GM12892 (cell line): ENCODE measurements at places on chromosomes 12 and 14.

GRCh38 chr12:3269594-3269993, 192.4 kb downstream of the TSPAN9 start:
- no peak for DNase-seq

DNA sequence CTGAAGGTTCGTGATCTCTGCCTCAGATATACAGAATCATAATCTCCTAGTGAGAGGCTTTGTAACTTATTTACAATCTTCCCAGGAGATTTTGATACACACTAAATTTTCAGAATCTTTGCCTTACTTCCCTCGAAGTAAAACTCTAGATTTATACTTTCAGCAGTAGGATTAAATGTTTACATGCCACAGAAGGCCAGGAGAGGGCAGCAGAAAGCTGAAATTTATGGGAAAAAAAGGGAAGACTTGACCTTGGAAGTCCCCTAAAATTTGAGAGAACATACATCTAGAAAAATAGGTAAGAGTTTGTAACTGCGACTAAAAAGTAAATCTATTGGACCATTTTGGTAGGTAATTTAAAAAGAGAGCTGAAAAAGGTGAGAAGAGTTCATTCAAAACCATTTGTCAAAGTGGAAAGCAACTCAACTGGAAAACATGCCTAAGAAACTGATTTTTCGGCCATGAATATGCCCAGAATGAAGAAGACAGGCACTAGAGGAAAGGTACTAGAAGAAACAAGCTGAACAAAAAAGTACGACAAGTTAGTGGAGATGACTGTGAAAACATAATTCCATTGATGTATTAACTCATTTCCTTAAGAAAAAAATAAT, 242.0 kb upstream of the MDGA2 start:
- DNase-seq = no peak

DNA sequence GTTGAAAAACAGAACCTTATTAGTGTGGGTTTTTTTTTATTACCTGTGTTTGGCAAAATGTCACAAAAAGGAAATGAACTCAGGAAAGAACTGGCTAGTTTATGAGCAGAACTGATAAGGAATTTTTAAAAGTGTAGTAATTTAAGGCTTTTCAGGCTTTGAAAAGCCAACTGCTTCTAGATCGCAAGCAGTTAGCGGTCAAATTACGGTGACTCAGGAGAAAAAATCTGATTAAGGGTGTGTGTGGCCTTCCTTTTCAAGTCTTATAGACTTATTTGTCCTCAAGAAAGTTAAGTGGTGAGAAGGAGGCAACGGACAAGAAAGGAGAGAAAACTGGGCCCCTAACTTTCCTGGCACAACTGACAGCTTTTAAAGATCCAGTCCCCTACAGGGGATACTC, 33.4 kb downstream of the PDZRN4 start:
- DNase-seq = no peak

DNA sequence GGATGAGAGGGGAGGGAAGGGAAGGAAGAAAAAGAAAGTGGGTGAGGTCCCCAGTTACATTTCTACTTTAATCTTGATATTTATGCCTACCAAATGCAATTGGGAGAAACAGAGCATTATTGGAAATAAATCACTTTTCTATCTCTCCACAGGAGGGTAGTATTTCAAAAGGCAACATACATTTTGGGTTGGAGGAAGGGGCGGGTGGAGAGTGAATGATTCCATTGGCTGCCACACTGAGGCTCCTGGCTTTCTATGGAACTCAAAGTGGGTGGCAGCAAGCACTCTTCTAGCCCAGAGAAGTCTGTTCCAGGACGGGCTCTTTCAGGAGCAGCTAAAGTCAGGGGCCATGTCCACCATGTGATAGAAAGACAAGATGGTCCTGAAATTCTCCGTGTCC, 441.3 kb downstream of the DAD1 start:
- DNase-seq = no peak

- no peak for DNase-seq
Measured at GRCh38 chr14:97444248-97444647, 647.1 kb downstream of the VRK1 start.

- DNase-seq = no peak
Measured at GRCh38 chr14:68878908-68879307, 86.0 kb upstream of the ZFP36L1 start.

GRCh38 chr12:85985996-85986395, 111.9 kb downstream of the NTS start:
- no peak for DNase-seq

DNA sequence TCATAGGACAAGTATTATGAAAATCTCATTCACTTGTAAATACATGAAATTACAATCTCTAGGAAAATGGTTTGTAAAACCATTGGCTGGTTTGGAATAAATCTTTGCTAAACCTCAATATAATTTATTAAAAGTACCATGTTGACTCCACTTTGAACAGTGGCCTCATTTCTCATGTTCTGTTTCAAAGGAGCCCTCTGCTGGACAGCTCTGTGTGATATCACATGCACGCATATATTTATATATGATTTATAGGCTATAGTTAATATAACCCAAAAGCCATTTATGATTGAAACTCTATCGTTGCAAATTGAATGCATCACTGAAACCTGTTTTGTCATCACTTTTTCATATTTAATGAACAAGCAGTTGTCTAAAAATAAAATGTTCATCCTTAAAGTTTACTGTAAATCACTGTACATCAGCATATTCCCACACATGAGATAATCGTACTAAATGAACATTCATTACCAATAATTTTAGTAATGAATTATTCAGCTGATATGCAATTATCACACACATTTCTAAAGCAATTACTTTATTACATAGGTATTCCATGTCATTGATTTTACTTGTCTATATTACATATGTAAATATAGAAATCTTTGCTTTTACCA, 493.8 kb downstream of the NPAS3 start:
- DNase-seq = no peak

DNA sequence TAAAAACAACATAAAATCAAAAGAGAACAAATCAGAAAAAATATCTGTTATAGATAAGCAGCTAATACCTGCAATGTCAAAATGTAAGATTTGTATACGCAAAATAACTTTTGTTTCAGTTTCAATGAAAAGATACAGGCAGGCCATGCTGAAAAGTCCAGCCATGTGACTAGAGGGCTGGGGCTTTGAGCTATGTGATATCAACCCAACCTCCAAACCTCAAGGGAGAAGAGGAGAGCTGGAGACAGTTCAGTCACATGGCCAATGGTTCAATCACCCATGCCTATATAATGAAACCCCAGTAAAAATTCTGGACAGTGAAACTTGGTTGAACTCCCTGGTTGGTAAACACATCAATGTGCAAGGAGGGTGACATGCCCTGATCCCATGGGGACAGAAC, 5.3 kb downstream of the COX16 start:
- DNase-seq = no peak

DNA sequence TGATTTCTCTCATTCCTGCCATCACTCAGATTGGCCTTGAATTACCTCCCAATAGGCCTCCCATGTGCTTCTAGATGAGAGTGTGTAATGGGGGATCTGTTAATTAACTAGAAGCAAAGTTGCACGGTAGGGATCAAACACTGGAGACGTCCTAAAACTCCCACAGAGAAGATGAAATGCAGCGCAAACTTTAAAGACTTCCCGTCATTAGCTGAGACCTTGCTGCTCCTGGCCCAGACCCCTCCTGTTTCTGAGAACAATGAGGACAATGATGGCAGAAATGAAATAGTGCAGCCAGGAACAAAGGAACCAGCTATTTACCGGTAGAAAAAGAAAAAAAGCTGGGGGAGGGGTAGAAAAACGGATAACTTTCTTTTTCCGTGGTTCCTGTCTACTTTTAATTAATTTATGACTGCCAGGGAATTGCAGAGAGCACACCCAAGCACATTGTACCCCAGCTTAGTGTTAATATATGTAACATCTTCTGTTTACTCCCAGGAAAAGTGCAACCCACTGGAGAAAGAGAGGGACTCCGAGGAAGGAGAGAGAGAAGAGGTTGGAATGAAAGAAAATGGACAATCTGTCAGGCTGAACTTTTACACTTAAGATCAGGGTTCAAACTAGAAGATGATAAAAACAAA, 280.7 kb upstream of the SOX5 start:
- DNase-seq = no peak

DNA sequence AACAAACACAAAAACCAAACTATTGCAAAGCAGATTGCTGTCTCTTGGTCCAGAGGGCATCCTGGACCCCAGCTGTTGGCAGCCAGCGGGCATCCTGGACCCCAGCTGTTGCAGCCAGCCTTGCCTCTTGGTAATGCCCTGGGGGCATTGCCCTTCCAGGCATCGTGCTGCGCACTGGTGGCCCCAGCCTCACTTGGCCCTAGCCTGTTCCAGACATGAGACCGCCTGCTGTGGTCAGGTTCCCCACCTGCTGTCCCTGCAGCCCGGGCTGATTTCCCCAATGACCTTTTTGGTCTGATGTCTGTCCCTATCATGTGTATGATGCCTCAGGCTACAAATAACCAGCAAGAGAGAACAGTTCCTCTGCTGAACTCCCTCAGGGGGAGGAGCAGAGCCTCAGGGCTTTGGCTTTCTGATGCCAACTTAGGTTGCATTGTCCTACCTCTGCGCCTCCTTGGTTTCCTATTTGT, 20.8 kb downstream of the MLXIP start:
- no peak for DNase-seq

DNA sequence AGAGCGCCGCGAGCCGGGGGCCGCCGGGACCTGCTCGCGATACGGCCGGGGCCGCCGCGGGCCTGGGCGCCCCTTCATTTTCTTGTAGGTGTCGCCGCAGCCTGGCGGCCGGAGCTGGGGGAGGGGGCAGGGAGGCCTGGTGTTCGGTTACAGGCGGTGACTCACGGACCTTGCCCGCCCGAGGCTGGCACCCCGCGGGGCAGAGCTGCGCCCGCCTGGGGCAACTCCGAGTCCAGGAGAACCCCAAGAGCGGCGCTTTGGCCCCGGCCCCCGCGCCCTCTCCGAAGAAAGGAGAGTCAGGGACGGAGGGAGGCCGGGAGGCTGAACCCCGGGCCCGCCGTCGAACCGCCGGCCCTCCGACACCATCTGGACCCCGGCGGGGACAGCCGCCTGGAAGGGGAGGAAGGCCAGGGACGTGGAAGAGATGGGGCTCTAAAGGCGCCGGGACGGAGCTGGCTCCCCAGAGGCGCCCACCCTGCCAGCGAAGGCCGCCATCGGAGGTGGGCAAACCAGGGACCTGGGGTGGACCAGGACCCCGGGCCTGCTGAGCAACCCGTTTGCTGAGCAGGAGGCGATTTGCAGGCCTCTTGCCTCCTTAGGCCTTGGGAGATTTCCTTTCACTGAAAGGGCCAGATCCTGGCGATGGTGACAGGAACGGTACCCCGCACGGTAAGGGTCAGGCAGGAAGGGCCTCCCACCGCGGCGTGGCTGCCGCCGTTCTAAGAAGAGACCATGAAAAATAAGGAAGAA, 843 bp upstream of the NUAK1 start:
- DNase-seq = no peak

DNA sequence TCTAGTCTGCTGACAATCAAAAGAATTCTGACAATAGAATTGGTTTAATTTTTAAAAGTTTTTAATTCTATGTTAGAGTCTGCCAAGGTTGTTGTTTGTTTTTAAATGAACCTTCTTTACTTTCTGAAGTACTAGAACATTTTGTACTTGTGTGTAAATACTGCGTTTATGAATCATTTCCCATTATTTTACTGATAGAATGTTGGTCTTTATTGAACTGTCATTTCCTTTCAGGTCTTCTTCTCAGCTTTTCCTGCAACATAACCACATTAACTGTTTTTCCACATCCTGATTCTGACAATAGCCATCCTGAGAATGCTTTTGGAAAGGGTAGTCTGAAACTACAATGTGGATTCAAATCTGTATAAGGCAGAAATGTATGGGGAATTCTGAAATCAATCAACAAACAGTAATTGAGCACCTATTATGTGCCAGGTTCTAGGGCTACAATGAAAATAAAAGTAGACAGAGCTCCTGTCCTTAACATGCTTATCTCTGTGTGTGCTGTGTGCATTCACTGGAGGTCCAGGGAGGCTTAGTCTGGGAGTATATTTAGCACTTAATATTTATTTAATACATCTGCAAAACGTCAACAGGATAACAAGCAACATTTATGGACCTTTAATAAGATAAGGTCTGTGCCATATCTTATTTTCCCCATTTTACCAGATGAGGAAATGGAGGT, 73.1 kb upstream of the SLC38A2 start:
- no peak for DNase-seq

GRCh38 chr12:2323532-2324255, 270.9 kb downstream of the CACNA1C start:
- no peak for DNase-seq

DNA sequence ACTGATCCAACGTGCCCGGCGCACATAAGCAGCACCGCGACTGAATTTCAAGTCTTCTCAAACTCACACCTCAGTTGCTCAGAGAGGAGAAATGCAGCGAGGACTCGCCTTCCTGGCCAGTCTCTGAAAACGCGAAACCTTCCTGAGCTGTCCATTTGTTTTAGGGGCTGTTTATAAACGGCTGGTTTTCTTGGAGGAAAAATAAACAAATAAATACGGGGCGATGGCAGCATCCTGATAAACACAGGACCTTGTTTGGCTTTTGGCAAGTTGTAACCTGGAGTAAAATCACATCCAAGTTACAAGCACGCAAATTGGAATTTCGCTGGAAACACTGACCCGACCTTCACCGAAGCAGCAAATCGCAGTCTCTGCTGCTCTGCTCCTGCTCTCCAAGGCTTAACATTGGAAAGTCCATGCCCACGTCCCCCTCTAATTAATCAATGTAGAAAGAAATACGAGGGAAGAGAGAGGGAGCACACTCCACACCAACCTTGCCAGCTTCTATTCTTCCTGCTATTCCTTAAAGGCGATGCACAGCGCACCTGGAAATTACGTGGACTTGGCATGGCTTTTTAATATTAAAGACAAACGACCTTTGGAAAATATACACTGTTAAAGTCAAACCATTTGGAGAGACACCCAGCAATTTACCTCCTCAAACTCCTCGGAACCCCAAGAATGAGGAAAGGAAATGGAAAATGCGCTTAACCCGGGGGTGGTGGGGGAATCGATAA, 248.8 kb downstream of the APAF1 start:
- DNase-seq = no peak

DNA sequence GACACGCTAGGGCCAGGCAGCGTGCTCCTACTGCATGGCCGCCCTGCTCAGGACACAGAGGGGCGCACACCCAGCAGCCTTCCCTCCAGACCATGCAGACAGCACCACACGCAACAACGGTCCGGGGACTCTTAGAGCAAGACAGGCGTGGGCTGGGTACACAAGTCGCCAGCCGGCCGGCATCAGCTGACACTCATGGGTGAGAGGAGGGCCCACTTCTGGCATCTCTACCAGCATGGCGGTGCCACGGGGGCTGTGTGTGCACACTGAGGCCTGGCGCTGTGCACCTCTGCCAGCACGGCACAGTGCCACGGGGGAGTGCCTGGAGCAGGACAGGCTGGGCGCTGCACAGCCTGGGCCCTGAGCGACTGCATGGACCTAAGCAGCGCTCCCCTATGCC, 6.7 kb upstream of the BTBD6 start:
- no peak for DNase-seq

- DNase-seq = no peak
Measured at GRCh38 chr14:87181288-87181687, 811.7 kb downstream of the GALC start.

- no peak for DNase-seq
Measured at GRCh38 chr12:94676031-94676641, 25.8 kb upstream of the TMCC3 start.
